Central memory CD4-positive, alpha-beta T cell (primary cell): ENCODE measurements at places on chromosomes 13 and 19.
A peak's percentile ranks its signal among the peaks of the same experiment; 100 is the strongest.

- DNase-seq = peak; percentile 52
Measured at GRCh38 chr19:18865973-18866799, 29.8 kb downstream of the CERS1 start.

GRCh38 chr19:47641891-47642485, 33.1 kb downstream of the BICRA start:
- no peak for DNase-seq

DNA sequence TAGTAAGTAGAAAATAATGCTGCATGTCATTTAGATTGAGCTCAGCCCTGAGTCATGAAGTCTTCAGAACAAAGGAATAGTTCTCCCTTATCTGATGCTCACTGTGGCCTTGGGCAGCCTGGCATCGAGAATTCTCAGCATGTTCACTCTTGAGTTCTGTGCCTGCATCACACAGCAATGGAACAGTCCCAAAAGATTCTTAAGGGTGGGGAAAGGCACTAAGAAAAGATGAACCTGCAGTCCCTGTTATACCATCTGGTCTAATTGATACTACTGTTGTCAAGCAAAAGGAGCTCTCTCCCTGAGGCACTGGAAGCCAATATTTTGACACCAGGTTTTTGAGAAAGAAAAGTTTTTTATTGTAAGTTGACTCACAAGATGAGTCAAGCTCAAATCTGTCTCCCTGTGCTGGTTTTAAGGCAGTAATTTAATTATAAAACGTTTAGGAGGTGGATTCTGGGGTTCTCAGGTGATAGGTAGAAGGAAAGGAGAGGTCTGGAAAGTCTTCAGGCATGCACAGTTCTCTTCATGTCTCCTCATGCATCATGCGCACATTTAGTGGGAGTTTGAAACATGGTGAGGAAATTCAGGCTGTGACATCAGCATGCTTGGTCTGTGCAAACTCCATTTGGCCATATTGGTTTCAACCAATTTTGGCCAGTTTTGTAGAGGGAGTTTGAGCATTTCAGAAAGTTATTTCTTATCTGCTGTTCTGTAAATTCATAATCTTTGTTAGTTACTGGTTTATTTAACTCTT, 38.1 kb upstream of the ZNF766 start:
- DNase-seq = no peak

DNA sequence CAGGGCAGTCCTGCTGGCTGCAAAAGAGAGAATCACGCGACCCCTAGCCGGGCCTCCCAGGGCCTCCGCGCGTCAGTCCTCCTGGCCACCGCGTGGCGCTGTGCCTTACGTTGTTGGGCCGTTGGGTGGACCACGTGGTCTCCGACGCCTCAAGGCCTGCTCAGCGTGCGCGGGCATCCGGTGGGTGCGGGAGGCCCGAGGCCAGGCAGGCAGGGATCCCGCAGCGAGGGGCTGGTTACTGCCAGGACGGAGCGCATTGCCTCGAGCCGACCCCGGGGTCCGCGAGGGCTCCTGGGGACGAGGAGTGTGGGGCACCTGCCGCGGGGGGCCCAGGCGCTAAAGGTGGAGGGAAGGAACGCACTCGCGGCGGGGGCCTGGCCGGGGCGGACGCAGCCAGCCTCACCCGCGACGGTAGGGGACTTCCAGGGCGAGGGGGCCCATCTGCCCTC, at the start of gene TDRD12:
TSS of gene TDRD12 (plus strand) at position 157 of the 449 bp plus-strand sequence. CDS start 306 bp downstream, outside the sequence.
- DNase-seq = no peak

GRCh38 chr19:19554074-19555023, 16.3 kb downstream of the CILP2 start:
- peak; percentile 32 for DNase-seq

DNA sequence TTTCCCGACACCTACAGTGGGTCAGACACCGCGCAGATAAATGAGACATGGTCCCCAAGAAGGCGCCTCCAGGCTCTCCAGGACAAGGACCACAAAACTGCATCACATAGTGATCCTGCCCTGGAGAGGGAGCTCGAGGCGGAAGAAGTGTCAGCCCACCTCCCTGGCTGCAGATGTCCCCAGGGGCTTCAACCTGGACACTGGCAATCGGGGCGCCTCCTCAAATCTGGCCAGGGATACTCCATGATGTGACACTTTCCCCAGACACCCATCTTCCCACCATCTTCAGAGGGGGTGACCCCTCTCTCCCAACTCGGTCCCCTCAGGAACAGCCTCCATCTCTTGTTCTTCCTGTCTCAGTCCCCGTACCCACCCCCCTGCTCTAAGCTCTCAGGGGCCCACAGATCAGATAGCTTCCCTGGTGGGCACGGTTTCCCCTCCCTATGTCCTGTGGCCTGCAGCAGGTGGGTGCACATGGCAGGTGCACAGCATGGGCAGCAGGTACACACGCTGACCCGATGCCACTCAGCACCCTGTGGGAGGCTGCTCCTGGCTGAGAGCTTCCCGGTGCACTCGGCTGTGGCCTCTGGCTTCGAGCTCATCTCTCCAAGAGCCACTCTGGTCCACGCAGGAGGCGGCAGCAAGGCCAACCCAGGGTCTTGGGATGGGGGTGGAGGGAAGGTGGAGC, 61.2 kb downstream of the PEPD start:
- DNase-seq = no peak

DNA sequence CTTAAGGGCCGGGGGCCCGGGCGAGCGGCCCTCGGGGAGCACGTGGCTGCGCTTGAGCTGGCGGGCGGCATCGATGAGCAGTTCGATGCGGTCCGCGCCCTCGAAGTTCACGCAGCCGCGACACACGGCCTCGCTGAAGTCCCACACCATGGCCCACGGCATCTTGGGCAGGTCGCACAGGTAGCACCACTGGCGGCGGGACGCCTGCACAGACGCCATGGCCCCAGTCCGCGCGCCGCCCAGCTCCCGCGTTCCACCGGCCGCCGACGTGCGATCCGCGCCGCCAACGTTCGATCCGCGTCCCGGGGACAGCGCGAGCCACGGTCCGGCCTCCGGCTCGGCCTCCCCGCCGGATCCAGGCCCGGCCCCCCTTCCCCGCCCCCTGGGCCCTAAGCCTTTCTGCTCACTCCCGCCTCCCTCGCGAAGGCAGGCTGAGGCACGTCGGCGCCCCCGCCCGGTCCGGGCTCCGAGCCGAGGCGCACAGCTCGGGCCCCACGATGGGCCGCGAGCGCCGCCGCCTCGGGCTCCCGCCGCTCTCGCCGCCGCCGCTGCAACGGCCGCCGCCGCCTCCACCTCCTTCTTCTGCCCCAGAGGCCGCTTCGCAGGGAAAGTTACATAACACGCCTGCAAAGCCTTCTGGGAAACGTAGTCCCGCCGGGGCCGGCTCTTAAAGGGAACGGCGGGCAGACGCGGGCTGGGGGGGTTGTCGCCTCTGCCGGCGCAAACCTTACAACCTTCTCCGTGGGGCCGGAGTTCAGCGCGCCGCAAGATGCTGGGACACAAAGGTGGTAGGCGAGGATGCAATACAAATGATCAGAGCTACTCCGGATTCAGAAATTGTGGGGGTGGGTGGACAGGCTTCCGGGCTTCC, at the start of gene IRF2BP1:
TSS of gene IRF2BP1 (minus strand) at position 586 of the 871 bp plus-strand sequence. CDS start at position 219, 367 bp downstream.
- peak; percentile 90 for DNase-seq

- no peak for DNase-seq
Measured at GRCh38 chr13:100091391-100091790, 2.5 kb downstream of the PCCA start.

GRCh38 chr13:98749501-98749900, 3.0 kb downstream of the SLC15A1 start:
- DNase-seq = no peak

DNA sequence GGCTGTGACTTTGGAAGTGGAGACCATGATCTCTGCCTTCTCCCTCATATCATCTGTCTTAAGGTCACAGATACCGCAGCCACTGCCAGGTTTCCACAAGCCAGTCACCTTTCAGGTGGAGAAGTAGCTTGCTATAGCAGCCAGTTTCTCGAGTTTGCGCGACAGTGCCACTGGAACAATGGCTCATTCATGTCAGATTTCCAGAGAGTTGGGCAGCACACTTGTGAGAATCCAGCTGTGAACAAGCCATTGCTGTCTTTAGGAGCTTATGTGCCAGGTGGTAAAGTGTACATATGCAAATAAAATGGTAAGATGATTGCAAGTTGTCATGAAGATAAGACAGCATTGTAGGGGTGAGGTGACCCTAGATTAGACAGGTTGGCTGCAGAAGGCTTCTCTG, 22.3 kb downstream of the GARRE1 start:
- no peak for DNase-seq

GRCh38 chr13:111482126-111482525, 161.7 kb downstream of the TEX29 start:
- no peak for DNase-seq

GRCh38 chr19:3095441-3096191, 1.5 kb downstream of the GNA11 start:
- DNase-seq = peak; percentile 76

DNA sequence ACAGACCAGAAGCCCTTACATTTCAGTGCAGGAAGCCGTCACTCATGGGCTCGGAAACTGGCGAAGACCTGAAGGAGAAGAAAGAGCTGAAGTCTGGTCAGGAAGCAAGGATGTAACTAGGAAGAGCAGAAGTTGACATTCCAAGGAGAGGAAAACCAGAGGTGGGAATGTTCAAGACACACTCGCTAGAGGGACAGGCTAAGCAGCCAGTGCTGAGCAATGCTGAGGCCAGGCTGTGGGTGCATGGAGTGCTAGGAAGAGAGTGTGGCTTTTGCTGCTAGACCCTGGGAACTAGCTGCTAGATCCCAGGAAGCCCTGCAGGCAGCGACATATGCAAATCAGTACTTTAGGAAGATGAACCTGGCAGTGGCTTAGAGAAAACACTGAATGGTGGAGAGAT, 12.1 kb upstream of the URAD start:
- no peak for DNase-seq

DNA sequence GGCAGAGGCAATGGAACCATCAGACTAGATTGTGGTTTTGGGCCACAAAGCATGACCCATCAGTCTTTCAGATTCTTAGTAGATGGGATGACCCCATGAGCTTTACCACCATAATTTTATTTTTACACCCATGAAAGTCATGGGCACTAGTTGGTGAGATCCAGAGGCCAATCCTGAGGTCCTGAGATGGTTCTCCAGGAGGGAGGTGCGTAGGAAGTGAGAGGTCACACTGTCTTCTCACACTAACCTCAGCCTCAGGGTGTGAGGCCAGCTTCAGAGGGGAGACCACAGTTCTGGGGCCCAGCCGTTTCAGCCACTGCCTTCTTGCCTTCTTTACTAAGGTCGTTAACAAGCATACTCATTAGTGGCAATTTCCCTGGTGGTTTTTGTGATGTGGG, 106.4 kb downstream of the AKAP11 start:
- DNase-seq = no peak

GRCh38 chr19:11480715-11481533, at the start of gene ELAVL3:
ELAVL3 (minus strand) TSS chr19:11481046; CDS start chr19:11480608, 438 bp downstream.
- DNase-seq = no peak

GRCh38 chr19:2823646-2824045, 4.0 kb downstream of the ZNF554 start:
- DNase-seq = no peak

GRCh38 chr13:112071723-112072533, 5.0 kb downstream of the SOX1 start:
- DNase-seq = no peak

DNA sequence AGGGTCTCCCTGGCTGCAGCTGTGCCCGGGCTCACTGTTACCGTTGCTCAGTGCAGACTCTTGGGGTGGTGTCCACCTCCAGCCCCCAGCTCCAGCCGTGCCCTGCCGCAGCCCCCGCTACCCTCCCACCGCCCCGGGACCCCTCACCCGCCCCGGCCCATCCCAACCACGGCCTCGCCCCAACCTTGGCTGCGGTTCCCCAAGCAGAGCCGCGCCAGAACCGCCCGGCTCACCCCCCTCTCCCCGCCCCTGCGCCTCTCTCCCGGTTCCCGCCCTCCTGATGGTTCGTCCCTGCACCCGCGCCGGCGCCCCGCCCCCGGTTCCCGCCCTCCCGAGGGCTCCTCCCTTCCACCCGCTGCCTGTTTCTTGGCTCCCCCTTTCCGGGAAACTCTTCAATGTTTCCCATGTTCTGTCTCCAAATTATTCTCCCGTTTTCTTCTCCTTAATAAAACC, 40.3 kb downstream of the ANKRD10 start:
- DNase-seq = no peak

GRCh38 chr13:41813426-41813825, 147.5 kb downstream of the VWA8 start:
- no peak for DNase-seq

DNA sequence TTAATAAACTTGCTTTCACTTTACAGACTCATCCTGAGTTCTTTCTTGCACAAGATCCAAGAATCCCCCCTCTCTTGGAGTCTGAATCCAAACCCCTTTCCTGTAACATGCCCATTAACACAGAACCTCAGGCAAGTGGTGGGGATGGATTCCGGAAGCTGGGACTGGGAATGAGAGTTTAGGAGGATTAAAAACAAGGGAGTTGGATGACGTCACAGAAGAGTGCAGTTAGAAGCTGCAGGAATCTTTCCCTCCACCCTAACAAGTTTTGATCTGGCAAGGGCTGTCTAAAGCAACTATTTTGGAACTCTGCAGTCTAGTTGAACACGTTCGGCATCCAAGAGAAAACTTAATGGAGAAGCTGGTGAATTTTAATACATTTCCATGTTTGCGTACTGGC, 48.2 kb upstream of the PEPD start:
- DNase-seq = no peak

- peak; percentile 64 for DNase-seq
Measured at GRCh38 chr19:16325641-16326400, 1.2 kb downstream of the KLF2 start.

GRCh38 chr19:40585241-40585981, 8.7 kb downstream of the SHKBP1 start:
- no peak for DNase-seq

DNA sequence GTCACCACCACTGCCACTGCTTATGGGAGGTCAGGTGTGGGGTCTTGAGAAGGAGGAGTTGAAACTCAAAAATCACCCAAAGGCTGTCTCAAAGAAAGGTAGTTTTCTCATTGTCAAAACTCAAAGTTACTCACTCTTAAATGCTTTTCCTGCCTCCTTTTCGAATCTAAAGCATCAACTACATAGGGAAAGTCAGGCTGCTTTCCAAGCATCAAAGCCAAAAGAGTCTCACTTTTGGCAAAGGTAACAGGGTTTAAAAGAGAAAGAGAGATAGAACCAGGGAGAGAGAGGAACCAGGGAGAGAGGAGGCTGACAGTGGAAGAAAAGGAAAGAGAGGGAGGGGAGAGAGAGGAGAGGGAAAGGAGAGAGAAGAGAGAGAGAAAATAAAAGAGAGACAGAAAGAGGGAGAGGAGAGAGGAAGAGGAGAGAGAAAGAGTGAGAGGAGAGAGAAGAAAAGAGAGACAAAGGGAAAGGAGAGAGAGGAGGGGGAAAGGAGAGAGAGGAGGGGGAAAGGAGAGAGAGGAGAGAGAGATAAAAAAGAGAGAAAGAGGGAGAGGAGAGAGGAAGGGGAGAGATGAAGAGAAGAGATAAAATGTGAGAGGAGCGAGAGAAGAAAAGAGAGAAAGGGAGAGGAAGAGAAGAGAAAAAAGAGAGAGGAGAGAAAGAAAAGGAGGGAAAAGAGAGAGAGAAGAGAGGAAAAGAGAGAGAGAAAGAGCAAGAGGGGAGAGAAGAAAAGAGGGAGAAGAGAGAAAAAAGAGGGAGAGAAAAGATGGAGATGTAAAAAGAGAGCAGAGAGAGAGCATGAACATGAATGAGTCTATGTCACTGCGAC, 262.0 kb upstream of the TSHZ3 start:
- no peak for DNase-seq
